Transverse colon (tissue), 4 donors: ENCODE measurements at places on chromosomes 2 and 18. TPM values are rescaled to one million over a fixed set of nuclear protein-coding genes. Genes with fewer than 3 reads are reported as not detected.

Gene SERPINB3
- not detected for total RNA-seq

Gene EVA1A
- not detected for total RNA-seq

Gene SPRED2
- 32.5 TPM for total RNA-seq

Gene ARHGEF4
- 16.8 TPM for total RNA-seq

Gene C2orf78
- not detected for total RNA-seq

DNA sequence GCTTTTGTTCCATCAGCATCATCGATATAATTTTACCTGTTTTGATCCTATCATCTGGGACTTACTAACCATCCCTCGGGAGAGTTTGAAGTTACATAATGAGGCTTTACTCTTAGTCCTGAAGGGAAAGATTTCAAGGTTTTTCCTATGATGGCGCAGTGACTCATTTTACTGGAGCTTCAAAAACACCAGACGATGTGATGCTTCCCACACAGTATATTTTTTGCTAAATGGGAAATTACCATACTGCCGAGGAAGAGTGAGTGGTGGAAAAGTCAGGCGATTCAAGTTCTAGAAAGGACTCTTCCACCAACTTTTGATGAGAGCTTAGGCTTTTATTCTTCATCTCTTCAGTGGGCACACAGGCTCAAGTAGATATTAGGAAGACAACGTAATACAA, 44.6 kb upstream of the GCG start:
- DNase-seq: no peak
- no peaks in the 10 kb centered on the region for H3K4me1 ChIP-seq
- no peak overlapping the region for H3K27ac ChIP-seq
- H3K4me3 ChIP-seq: no peak overlapping the region
- peaks cover 8% of the 10 kb centered on the region for H3K27me3 ChIP-seq

- H3K27ac ChIP-seq: no peak overlapping the region
- DNase-seq: no peak
- peaks cover 7% of the 10 kb centered on the region for H3K4me1 ChIP-seq
- no peak overlapping the region for H3K4me3 ChIP-seq
- no peaks in the 10 kb centered on the region for H3K36me3 ChIP-seq
Measured at GRCh38 chr2:60963190-60963589, 54.3 kb upstream of the PEX13 start.

DNA sequence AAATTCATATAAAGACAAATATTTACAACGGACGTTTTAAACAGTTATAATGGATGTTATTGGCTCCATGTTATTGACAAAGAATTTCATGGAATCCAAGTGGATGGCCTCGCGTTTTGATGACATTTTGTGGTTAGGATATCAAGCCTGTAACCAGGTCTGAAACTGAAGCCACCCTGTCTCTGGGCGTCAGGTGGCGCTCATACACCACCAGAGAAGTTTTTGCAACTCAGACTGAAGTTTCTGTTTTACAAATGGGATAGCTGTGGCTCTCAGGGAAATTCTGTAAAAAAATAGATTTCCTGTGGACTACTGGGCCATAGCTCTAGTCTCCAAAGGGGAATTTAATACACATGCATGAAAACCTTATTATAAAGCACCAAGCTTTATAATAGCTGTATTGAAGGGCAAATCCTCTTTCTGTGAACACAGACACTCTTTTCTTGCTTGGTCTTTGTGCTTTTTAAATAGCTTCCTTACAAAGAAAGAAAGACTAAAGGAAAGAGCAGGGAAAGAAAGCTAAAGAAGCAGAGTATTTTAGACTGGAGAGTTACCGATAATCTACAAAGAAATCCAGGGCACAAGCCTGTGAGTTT, 86.7 kb downstream of the C18orf54 start:
- H3K4me3 ChIP-seq: no peak overlapping the region
- H3K36me3 ChIP-seq: no peaks in the 10 kb centered on the region
- H3K27ac ChIP-seq: no peak overlapping the region
- no peaks in the 10 kb centered on the region for H3K4me1 ChIP-seq

DNA sequence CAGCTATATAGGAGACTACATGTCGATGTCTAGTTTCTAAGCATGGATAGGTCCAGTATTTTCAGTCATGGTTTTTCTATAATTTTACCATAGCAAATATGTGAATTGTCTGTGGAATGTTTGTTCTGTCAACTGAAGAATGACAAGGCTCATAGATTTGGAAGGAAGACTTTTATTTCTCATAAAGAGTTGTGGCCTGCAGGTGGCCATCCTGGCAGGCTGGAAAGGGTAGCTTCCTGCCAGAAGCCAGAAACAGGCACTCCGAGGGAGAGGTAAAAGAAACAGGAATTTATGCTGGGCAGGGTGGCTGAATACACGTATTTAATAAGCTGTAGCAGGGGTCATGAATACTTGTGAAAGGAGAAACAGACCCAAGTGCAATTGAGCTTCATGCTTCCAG, 182.1 kb downstream of the PARD3B start:
- H3K4me3 ChIP-seq: no peak overlapping the region
- DNase-seq: no peak
- H3K27ac ChIP-seq: no peak overlapping the region
- H3K36me3 ChIP-seq: no peaks in the 10 kb centered on the region

GRCh38 chr2:47086571-47086970, 68.5 kb downstream of the STPG4 start:
- H3K27me3 ChIP-seq: no peaks in the 10 kb centered on the region
- peak overlapping the region; percentile 9 for H3K27ac ChIP-seq
- no peaks in the 10 kb centered on the region for H3K36me3 ChIP-seq
- peaks cover 15% of the 10 kb centered on the region for H3K4me1 ChIP-seq

- no peaks in the 10 kb centered on the region for H3K27me3 ChIP-seq
- no peak for DNase-seq
- no peaks in the 10 kb centered on the region for H3K36me3 ChIP-seq
- H3K4me1 ChIP-seq: no peaks in the 10 kb centered on the region
Measured at GRCh38 chr18:8515142-8515865, 93.9 kb upstream of the RAB12 start.

DNA sequence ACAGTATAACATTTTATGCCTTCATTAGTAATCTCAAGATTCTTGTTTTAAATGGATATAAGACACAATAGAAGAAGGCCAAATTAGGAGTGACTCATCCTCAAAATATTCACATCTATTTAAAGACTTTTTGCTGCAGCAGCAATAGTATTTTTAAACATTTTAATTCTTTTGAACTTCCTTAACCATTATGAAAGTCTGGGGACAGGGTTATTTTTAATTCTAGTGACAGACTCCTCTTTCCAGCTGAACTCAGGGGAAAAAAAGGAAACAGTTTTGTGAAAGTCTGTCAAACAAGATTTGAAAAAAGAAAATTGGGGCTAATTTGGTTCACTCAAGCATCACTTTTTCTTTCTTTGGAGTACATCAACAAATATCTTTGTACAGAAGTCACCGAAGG, 541.8 kb downstream of the NUP35 start:
- no peaks in the 10 kb centered on the region for H3K4me1 ChIP-seq
- H3K36me3 ChIP-seq: no peaks in the 10 kb centered on the region
- no peak overlapping the region for H3K27ac ChIP-seq
- no peak for DNase-seq

DNA sequence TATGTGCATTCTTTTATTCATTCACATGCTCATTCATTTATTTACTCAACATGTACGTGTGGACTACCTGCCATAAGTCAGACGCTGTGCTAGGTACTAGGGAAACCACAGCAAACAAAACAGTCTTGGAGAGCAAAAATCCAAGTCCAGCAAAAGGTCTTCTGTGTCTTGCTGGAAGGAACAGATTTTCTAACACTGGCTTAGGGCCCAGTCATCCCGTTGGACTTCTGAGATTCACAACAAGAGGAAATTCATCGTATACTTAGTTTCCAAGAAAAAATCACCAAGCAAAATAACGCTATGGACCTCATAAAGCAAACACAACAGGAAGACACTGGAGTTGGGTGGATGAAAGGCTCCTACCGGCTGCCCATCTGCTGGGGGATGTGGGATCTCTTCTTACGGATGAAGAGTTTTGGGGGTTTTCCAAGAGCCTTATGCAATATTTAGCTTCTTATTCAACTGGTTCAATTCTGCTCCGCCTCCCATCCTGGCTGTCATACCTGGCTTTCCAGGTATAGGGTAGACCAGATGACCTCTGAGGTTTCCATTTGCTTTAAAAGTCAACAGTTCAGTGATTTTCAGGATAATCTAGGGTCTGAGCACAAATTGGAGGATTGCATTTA, 262.7 kb downstream of the HAUS1 start:
- H3K36me3 ChIP-seq: no peaks in the 10 kb centered on the region
- H3K27me3 ChIP-seq: no peaks in the 10 kb centered on the region
- no peaks in the 10 kb centered on the region for H3K4me1 ChIP-seq

GRCh38 chr2:105701042-105701441, 43.7 kb upstream of the NCK2 start:
- H3K4me3 ChIP-seq: no peak overlapping the region
- no peak overlapping the region for H3K27ac ChIP-seq
- no peak for DNase-seq
- no peaks in the 10 kb centered on the region for H3K27me3 ChIP-seq

DNA sequence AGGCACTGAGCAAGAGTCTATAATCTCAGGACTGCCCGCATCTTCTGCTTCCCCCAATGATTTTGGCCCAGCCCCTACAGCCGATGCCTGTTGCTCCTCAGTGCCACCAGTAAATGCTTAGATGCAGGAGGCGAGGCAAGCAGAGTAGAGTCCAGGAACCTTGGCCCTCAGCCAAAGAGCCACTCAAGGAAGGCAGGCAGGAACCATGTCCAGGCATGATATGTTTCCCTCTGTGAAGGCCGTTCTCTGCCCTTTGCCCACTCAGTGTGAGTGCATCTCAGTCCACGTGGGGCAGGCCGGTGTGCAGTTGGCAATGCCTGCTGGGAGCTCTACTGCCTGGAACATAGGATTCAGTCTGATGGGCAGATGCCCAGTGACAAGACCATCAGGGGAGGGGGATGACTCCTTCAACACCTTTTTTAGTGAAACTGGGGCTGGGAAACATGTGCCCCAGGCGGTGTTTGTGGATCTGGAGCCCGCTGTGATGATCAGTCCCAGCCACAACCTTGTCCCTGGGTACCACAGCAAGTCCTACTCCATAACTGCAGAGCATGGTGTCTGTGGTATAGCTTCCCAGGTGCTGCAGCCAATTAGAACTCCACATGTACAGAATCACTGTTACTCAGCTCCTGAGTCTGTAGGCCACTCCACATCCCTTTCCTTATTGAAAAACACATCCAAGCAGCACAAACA, 9.7 kb upstream of the DNAJB2 start:
- H3K27me3 ChIP-seq: no peaks in the 10 kb centered on the region
- no peak overlapping the region for H3K27ac ChIP-seq
- no peak overlapping the region for H3K4me3 ChIP-seq

DNA sequence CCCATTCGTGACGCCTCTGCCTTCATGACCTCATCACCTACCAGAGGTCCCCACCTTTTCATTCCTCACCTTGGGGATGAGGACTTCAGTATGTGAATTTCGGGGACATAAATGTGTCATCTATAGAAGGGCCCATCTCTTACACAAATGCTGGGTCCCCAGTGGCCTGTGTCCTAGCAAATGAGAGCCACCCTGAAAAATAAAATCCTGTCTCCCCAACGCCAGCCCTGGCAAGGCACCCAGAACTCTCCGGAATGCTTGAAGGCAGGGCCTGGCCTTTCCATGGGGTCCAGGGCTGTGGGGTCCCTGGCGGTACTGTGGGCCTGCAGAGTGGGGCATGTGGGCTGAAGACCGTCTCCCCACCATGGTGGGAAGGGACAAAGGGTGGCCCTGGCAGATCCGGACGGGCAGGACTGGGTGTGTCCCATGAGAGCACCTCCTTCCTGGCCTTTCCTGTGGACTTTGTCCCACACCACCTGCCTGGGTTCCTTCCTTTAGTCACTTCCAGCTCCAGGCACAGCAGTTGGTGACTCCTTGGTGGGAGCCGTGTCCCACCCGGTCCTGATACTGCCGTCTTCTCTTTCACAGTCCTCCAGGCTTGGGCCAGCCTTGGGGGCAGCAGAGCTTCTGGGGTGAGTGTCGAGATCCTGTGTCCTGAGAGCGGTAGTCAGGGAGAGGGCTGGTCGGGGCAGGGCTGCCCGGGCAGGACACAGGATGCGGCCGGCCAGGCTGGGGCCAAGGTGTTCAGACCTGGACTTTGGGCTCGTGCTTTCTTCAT, 18.6 kb downstream of the CAPN10 start:
- no peaks in the 10 kb centered on the region for H3K27me3 ChIP-seq
- H3K36me3 ChIP-seq: no peaks in the 10 kb centered on the region
- H3K27ac ChIP-seq: peak overlapping the region; percentile 89
- DNase-seq: peak; percentile 88
- H3K4me1 ChIP-seq: peaks cover 15% of the 10 kb centered on the region
- H3K4me3 ChIP-seq: peak overlapping the region; percentile 53

DNA sequence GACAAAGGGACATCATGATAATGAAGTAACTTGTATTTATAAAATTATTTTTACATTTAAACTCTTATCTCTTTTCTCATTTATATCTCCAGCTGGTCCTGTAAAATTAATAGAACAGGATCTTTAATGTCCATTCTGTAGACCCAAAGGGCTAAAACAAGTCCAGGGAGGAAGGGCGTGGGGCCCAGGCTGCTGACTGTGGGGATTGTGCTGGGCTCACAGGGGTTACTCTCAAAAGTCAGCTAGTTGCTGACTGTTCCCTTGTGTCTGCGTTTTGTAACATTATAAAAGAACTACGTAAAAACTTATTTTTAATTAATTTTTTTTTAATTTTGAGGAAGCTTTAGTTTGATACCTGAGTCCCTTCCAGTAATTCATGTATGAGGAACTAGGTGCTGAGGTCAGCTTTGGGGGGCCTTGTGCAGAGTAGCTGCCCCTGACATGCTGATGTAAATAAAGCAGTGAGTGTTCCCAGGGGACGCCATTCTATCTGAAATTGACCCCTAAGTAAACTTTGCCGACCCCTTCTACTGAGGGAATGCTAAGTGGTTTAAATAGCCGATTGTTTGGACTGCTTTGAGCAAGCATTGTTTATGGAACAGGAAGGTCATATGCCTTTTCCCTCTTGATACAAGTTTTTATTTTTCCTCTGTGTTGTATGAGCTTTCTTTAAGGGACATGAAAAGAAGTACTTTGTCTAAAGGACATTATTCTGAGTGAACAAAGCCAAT, 56.4 kb downstream of the MERTK start:
- no peak overlapping the region for H3K27ac ChIP-seq
- DNase-seq: no peak
- H3K4me1 ChIP-seq: no peaks in the 10 kb centered on the region

DNA sequence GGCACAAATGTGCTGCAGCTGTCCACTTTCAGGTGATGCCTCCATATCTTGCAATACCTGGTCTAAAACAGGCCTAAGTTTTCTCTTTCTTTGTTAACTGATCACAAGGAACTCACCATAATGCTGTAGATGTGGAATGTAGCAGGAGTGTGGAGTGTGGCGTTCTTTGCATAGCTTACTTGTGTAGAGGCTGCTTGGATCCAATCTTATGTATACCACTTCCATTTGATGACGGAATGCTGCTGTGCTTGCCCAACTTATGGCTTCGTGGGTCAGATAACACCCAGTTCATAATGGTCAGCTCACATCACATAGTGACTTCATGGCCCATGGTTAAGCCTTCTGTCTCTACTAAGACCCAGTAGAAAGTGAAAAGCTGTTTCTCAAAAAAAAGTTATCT, 114.5 kb downstream of the LAMA3 start:
- H3K27me3 ChIP-seq: no peaks in the 10 kb centered on the region
- no peak overlapping the region for H3K27ac ChIP-seq
- no peak for DNase-seq
- H3K4me3 ChIP-seq: no peak overlapping the region
- H3K36me3 ChIP-seq: no peaks in the 10 kb centered on the region
- no peaks in the 10 kb centered on the region for H3K4me1 ChIP-seq

GRCh38 chr18:70314151-70314782, 25.4 kb downstream of the SOCS6 start:
- no peak for DNase-seq
- H3K36me3 ChIP-seq: no peaks in the 10 kb centered on the region
- H3K27me3 ChIP-seq: no peaks in the 10 kb centered on the region
- H3K4me1 ChIP-seq: peaks cover 9% of the 10 kb centered on the region

- no peak overlapping the region for H3K4me3 ChIP-seq
- DNase-seq: no peak
- H3K27ac ChIP-seq: peak overlapping the region; percentile 35
- no peaks in the 10 kb centered on the region for H3K27me3 ChIP-seq
- H3K4me1 ChIP-seq: peaks cover 22% of the 10 kb centered on the region
- no peaks in the 10 kb centered on the region for H3K36me3 ChIP-seq
Measured at GRCh38 chr2:45889620-45890370, 238.3 kb downstream of the PRKCE start.
